ENCODE measurements at places on chromosomes 12 and 14.

- DNase-seq, result no peak
These were observed 22.6 kb downstream of the IFNG-AS1 start for GRCh38 chr12:68011882-68012207.

DNA sequence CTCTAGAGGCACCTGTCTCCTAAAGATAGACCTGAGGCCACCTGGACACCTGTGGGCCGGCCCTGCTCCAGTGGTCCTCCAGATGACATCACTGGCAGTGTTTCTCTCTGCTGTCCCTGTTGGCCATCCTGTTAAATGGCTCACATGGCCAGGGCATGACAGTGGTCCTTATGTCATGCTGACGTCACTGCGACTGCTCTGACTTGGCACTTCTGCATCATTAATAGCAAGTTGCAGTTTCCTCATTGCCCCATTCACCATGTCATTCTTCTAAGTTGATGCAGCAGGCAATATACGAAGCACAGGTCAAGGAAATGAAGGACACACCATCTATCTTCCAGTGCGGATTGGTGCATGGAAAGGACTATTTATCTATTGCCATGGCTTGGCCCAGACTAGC is 1468.5 kb upstream of the TMEM132C start:
- no peak for DNase-seq

GRCh38 chr14:69284170-69284569 is 24.2 kb downstream of the GALNT16 start:
- DNase-seq, result no peak

DNA sequence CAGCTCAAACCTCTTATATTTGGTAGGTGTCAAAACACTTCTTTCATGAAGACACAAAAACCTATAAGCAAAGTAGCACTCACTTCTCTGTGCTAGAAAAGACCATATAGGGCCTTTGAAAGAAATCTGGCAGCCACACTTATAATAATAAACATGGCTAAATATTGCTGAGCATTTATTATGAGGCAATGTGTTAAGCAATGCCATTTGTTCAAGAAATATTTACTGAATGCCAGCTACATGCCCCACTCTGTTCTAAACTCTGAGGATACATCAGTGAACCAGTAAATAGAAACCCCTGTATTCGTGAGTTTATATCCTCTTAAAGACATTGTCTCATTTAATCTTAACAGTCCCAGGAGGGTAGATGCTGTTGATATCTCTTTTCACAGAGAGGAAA is 52.0 kb downstream of the RNFT2 start:
- DNase-seq, result no peak

- no peak for DNase-seq
These were observed 42.4 kb downstream of the MDM2 start for GRCh38 chr12:68850390-68850789.

DNA sequence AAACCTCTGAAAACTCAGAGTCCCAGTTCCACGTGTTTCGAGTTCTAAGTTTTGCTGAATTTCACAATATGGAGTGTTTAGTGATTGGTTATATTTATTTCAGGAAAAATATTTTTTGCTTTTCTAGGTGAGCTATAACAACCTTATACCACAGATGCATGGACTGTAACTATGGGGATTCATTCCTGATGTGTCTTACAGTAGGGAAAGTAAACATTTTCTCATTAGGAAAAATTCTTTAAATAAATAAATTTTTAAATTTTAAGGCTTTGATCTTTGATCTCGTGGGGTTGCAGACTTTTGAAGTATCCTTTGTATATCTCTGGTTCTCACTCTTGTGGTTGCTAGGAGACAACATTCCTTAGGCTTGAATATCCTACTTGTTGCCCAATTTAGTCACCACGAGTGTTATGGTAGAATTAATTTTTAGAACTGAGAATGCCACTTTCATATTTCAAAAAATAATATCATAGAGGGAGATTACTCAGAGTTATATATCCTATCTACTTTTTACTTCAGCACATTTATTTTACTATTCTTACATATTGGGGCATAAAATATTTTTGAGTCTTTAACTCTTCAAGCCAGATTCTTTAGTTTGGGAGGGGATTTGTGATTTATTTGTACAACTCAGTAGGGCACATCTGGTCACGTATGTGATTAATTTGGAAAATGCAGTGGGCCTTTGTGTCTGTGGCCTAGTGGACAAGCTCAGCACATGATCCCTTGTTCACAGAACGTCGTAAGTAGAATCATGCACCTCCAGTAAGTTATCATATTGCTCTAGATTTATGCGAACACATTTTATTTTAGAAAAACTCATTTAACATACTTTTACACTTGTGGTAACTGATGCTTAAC is 224.0 kb downstream of the TTC6 start:
- no peak for DNase-seq

DNA sequence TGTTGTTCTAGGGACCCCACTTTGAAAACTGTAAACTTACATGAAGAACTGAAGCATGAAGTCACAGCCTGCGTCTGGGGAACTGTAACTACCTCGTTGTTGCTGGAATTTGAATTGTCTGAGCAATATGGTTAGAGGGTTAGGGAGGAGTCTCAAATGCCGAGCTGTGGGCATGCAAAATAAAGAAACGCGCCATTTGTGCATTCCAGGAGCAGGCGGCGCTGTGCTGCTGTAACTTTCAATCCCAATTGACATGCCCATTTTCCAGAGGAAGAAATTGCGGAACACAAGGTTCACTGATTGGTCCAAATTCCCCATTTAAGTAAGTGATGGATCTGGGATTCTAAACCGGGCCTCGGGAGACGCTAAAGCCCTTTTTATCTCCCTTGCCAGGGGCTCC is 61.3 kb downstream of the ZNF664 start:
- no peak for DNase-seq

DNA sequence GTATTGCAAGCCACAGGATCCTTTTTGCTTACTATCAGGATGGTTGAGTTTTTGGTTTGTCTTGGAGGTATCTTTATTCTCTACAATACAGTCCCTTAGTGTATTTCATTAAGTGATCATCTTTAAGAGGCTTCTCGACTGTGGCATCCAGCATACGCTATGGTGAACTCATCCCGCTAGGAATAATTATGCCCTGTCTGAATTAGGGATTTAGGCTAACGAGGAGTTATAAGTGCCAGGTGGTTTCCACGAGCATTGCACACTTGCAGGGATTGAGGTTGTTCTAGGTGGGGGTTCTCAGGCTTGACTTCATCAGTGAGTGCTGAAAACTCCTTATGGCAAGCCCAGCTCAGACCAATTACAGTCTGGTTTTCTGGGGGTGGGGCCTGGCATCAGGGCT is 37.2 kb upstream of the RBM19 start:
- DNase-seq, result no peak

DNA sequence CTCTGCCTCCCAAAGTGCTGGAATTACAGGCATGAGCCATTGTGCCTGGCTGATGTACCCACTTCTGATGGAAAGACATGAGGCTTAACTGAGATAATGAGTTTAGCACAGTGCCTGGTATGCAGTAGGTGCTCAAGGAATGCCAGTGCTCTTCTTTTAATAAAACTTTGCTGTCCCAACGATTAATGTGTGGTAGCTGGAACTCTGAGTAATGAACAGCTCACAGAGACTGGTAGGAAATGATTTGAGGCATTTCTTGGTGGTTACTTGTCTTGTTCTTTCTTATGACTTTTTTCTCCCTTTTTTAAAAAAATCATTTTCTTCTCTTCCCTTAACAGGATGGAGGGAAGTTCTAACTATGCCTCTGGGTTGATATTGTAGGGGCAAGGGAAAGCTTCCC is 235.7 kb upstream of the PWP1 start:
- no peak for DNase-seq

- DNase-seq, result no peak
These were observed 15.4 kb upstream of the ZNF641 start for GRCh38 chr12:48366131-48366530.

- no peak for DNase-seq
These were observed 393 bp upstream of the KLHL33 start for GRCh38 chr14:20436363-20436755.

DNA sequence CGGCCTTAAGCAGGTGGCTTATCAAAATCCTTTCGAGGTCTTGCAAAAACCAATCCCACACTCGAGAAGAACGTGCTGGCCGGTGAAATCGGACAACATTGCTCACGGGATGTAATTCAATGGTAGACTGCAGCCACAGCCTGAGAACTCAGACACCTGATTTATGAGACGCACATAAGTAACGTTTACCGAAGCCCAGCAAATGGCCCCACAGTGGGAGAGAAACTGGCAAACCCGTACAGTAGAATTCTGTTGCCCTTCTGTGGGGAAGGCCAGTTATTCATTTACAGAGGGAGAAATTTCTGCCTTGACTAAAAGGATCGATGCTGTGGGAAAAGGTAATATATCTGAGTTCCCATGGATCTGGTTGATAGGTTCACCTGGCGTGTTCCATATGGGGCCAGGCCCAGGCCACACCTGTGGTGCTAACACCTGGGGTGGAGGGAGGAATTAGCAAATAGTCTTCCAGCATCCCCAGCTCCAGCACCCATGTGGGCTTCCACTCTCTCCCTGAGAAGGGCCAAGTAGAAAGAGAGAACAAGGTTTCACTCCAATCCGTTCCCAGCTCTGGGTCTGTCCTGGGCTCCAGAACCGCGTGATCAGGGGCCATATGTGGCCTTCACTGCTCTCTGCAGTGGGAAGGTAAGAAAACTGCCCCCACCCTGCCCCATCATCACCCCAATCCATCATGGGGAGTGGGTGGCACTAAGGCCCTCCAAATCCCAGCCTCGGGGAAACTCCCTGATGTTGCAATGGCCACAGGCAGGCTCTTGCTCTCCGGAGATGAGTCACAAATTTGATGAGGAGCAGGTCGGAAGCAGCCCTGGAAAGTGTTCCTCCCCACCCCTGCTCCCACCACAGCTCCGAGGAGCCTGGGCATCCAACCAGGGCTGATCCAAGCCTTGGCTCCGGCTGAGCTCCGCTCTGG is 12.7 kb downstream of the BDKRB1 start:
- no peak for DNase-seq

- peak; percentile 63 for DNase-seq
These were observed 347 bp downstream of the SYNDIG1L start for GRCh38 chr14:74425525-74426201.

- no peak for DNase-seq
These were observed 107.9 kb upstream of the BCL2L14 start for GRCh38 chr12:11962860-11963259.

- DNase-seq, result no peak
These were observed 153.6 kb upstream of the ARID2 start for GRCh38 chr12:45575823-45576475.

GRCh38 chr14:104975481-104976197 is 2.5 kb downstream of the AHNAK2 start:
- DNase-seq, result peak; percentile 27

DNA sequence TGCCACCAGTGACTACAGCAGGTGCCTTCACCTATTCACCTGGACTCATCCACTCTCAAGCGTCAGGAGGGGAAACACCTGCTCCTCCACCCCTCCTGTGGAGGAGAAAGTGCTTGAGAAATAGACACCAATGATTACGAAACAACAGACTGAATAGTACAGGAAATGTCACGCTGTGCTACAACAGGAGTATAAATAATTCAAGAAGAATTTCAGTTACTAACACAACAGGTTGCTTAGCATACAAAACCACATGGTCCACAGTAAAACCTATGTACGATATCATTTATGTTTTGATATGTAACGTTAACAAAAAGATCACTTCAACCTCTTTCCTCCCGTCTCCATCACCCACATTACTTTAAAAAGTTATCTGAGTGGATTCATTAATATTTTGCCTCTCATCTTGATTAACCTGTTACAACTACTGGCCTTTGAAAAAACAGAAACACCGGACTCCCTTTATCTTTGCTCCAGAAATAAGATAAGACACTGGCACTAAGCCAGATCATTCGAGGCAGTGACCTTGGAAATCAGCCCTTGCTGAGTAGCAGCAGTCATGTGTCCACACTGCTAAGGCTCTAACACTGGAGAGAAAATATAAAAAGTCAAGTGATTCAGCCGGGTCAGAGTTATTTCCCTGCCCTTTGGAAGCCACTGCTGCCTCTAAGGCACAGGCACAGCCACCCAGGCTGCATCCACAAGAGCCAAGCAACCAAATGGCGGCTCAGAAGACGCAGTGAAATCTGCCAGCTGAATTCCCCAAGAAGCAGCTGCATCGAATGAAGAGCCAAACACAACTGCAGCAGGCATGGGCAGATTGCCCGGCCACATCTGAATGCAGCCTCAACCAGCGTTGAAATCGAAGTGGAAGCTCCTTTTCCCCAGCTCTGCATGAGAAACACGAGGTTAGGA is 40.9 kb downstream of the NT5DC3 start:
- DNase-seq, result no peak

DNA sequence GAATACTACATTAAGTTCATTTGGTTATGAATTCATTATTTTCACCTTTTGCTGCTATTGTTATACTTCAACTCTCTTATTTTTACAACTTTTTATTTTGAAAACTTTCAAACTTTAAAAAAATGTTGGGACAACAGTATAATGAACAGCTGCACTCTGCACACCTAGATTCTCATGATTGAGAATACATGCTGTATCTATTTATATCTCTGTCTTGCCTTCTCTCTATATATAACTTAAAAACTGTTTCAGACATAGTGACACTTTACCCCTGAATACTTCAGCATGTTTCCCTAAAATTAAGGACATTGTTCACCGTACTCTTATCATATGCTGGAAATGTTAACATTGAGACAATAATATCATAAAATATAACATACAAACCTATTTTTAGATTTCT is 237.1 kb downstream of the GPHN start:
- DNase-seq, result no peak

DNA sequence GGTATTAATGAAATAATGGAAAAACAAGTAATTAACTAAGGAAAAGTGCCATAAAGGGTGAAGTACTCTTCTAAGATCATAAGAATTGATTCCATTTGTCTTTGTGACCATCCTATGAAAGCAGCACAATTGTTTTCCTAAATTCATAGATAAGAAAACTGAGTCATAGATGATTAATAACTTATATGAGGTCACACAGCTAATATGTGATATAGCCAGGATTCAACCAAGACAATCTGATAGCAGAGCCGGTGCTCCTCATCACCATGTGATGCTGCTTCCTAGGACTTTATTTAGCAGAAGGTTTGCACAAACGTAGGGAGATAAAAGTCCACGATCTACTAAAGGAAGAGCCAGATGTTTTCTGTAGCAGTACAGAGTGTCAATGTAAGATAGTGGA is 181.5 kb upstream of the SYT1 start:
- DNase-seq, result no peak

DNA sequence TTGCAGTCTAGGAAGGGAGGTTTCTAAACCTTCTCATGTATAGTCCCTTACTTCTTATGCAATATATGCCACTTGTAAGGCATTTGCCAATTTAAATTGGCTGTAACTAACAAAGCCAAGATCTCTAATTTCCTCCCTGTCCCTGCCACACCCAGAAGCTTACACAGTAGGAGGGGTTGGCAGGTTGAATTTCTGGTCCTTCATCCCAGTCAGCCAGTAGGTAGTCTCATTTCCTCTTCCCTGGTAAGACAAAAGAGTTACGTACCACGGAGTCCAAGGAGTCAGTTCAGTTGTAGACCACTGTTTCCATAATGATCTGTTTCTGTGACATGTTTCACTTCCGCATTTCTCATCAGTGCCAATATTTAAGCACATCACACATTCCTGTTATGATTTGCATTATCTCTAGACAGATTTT is 47.0 kb upstream of the PLBD1 start:
- DNase-seq, result no peak

- DNase-seq, result no peak
These were observed 213.4 kb downstream of the CCER1 start for GRCh38 chr12:90741611-90742010.

- DNase-seq, result no peak
These were observed 71.0 kb downstream of the ESRRB start for GRCh38 chr14:76446921-76447320.

- DNase-seq, result no peak
These were observed 945.8 kb downstream of the DIO2 start for GRCh38 chr14:79265366-79265946.

- no peak for DNase-seq
These were observed 1.8 kb downstream of the TMCC3 start for GRCh38 chr12:94648578-94648977.

- DNase-seq, result no peak
These were observed 22.4 kb downstream of the ATF7 start for GRCh38 chr12:53603804-53604203.

Data from stimulated activated CD4-positive, alpha-beta T cell treated with anti-CD3 and anti-CD28 coated beads, Interleukin-15, amount 100 ng/mL, for 24 hours (primary cell).